ENCODE measurements at places on chromosomes 4 and X.

DNA sequence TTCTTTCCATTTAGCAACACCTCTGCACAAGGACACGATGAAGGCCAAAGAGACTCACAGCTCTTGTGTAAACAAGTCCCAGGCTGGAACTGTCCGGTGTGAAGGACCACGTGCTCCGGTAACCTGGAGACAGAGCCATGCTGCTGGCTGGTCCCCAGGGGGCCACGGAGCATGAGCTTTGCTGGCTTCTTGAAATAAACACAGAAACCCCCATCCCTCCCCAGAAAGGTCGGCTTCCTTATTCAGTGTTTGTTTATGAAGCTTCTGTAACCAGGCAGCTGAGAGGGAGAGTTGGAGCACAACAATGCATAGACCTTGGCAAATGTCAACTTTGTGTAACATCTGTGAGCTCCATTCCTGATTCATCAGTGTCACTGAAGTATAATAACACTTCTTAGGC is 109.4 kb downstream of the GPR143 start:
- no peak for DNase-seq

DNA sequence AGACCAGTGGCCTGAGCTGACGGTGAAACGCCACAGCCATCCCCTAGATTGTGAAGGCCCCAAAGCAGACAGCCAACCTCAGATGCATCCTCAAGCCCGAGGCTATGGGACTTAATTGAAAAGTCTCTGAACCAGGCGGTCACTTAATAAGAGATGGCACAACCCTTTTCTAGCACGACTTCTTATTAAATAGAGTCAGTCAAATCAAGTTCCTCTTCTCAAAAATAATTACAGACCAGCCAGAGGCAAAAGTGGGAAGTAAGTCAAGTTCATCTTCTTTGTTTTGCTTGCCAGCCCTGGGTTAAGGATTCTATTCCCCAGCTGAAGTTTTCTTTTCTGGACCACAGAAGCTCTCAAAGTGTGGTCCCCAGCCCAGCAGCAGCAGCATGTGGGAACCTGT is 9.7 kb upstream of the SH3KBP1 start:
- DNase-seq = no peak

GRCh38 chr4:42806303-42806835 is 86.1 kb upstream of the GRXCR1 start:
- DNase-seq = no peak

DNA sequence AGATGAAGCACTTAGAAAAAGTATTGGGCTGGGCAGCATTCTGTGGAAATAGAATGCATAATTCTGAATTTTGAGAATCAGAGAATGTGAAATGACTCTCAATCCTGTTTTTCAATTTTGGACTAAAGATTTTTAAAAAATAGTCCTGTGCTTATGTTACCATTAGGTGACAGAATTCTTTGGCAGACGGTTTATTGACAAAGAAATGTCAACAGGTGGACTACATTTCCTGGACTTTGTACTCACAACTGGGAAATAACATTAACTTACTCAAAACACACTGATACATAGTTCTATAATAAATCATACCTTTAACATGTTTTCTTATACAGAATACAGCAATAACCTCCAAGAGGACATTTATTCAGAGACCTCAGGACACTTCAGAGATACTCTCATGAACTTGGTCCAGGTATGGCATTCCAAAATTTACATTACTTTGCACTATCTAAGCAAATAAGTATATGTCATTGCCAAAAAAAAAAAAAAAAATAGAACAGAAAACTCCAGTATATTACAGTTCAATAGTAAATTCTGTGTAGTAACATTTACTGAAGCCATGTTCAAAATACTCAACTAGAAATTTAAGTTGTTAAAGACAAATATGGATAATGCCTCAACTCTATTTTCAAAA is 72.7 kb downstream of the ANXA10 start:
- no peak for DNase-seq

DNA sequence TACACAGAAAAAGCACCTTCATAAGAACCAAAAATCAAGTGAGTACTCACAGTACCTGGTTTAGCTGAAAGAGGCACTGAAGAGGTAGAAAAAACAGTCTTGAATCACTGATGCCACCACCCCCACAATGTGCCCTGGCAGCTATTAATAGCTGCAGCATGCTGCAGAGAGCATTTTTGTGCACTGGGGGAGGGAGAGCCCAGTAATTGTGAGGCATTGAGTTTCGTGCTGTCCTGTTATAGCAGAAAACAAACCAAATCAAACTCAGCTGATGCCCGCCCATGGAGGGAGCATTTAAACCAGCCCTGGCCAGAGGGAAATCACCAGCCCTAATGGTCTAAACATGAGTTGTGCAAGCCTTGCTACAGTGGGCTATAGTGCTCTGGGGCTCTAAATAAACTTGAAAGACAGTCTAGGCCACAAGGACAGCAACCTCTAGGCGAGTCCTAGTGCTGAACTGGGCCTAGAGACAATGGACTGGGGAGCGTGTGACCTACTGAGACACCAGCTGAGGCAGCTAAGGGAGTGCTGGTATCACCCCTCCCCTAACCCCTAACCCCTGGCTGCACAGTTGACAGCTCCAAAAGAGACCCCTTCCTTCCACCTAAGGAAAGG is 106.3 kb upstream of the TMLHE start:
- no peak for DNase-seq

DNA sequence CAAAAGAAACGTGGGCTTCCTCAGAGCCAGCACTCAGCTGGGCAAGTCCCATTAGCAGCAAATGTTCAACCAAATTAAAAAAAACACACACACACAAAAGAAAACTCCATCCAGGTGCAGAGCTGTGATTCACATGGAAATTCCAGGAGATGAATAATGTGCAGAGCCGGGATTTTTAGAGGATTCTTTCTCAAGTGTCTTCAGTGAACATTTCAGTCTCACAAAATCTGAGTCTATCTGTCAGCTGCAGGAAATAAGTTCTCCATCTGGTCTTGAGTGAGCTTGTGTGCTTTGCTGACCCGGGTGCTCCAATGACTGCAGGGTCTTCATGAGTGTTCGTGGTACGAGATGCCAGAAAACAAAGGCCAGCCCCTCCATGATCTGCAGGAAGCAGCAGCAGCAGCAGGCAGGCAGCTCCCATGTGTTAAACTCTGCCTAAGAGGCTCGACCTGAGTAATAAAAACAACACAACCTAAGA is 44.3 kb downstream of the RASGEF1B start:
- DNase-seq = no peak

GRCh38 chr4:56843421-56843899 is 22.0 kb upstream of the SPINK2 start:
- no peak for DNase-seq

DNA sequence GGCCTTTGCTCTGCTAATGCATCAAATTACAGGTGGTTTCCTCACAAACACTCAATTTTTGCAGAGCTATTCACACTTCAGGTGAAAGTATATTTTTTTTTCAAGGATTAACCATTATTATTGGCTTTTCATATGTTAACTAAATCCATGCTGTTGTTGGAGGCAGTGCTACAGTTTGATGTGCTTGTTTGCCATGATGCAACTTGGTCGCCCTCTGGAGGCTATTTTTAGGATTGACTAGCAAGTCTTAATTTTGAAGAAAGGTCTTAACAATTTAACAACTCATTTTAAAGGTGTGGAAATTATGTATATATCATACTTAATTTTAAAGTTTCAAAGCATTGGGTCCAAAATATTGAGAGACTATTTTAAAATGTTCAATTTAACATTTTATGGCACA is 168.8 kb upstream of the FAM47A start:
- DNase-seq = no peak
